ENCODE measurements at places on chromosomes 7 and 10.

- no peak for DNase-seq
Measured at GRCh38 chr7:95863-96260, 96.5 kb upstream of the FAM20C start.

DNA sequence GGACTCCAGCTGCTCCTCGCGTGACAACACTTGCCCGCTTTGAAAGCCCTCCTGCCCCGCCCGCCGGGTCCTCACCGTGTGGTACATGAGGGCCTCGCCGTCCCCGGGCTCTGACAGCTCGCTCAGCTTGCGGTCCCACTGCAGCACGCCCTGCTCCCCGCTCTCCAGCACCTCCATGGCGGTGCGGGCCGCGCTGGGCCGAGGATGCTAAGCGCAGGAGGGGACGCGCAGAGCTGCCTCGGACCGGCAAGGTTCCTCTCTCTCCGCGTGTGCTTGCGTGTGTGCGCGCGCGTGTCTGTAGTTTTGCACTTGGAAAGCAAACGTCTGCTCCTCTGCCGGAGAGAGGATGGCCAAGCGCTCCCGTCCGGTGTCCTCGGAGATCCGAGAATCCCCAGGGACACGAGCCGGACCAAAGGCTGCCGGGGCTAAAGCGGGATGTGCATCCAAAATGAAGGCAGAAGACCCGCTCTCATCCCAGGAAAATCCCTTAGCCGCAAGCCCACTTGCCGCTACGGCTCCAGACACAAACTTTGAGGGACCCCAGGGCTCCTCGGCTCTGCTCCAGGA lies at the start of gene CREB3L2:
Gene CREB3L2, minus strand, starts transcription at position 558 of the 567 bp plus-strand sequence. Its CDS starts 381 bp downstream, at position 177.
- peak; percentile 92 for DNase-seq

DNA sequence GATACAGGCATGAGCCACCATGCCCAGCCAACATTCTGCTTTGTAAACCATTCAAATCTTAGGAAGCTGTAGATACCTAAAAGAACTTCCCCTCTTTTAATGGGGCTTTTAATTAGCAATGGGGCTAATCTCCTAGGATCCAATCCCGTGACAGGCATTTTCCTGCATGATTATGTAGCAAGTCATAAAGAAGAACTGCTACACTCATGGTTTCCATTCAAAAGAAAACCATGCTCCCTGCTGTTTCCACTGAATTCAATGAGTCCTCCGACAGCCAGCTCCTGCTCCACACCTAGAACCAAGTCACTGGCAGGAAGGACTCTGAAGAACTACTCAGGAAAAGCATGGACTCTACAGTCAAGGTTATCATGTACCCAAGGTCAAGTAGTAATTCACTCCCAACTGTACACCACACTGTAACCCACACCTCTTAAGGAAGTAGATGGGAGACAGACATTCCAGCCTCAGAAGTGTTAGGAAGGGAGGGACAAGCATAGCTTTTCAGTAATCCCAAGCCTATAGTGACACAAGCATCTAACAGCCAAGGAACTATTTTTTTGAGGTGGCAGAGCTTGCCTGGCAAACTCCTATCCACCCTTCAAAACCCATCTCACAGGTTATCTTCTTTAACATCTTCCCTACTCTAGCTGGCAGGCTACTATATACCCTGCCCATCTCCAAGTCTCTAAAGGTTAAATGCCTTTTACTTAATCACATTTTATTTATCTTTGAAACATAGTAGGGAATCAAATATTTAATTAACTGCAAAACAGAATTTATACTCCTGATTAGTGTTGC lies 47.5 kb downstream of the CTBP2 start:
- no peak for DNase-seq

DNA sequence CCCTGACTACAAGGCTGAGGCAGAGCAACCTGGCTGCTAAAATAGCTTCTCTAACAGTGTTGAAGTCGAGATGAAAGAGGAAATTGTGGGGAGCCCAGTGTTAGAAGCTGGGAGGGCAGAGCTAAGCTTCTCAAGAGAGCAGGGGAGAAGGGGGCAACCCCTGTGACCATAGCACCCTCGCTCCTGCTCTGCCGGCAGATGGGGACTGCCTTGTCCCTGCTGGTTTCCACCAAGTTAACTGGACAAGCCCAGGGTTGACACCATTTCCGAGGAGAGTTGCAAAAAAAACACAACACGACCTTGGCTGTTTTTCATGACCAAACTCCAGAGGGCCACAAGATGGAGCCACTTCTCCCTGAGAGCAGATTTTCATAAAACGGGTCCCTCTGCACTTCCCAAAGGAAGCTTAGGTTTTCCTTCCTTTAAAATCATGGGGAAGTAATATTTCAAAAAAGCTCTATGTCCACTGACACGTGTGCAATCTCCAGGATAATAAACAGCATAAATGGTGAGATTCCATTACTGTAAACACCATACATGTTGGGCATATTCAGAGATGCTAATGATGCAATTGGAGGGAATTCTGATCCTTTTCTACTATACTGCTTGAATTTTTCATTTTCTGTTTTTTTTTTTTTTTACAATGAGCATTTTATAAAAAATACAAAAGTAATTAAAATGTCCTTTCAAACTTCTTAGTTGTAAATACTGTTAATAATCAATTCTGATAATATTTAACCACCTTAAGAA lies 140.4 kb downstream of the PIP4K2A start:
- no peak for DNase-seq

DNA sequence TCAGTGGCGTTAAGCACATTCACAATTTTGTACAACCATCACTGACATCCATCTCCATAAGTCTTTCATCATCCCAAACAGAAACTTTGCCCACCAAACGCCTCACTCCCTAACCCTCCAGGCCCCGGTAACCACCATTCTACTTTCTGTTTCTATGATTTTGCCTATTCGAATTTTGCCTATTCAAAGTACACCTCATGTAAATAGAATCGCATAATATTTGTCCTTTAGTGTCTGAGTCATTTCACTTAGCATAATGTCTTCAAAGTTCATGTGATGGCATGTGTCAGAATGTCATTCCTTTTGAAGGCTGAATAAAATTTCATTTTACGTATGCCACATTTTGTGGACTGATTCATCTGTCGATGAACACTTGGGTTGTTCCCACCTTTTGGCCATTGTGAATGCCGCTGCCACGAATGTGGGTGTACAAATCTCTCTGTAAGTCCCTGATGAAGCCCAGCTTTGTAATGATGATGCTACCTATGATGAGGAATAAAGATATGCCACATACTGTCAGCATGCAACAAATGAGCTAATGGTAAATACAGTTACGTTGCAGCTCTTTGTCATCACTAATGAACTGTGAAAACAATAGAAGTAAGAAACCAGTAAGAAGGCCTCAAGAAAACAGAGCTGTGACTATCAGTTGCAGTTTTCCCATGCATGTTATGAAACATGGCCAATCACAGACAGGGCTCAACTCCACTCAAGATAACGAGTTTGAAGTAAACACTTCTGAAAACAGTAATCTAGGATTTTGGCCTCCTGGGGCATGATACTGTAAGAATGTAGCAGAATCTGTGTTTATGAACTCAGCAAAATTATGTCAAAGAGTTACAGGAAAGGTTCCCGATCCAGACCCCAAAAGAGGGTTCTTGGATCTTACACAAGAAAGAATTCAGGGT lies 120.0 kb downstream of the ADAM12 start:
- no peak for DNase-seq

GRCh38 chr7:36985866-36986400 lies 261.6 kb upstream of the AOAH start:
- peak; percentile 68 for DNase-seq

DNA sequence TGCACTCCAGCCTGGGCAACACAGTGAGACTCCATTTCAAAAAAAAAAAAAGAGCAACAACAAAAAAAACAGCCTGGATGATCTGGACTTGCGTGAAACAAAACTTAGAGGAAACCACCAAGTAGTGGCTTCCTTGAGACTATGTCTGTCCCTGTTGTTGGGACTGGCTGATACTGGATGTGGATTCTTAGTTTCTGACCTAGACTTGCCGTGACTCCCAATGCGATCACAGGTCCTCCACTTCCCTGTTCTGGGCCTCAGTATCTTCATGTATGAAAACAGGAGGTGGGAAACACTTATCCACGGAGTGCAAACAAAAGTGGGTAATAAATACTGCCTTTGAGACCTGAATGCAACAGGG lies 125.7 kb downstream of the PRPF18 start:
- DNase-seq = no peak

GRCh38 chr10:35765066-35765527 lies 123.0 kb upstream of the FZD8 start:
- DNase-seq = no peak

DNA sequence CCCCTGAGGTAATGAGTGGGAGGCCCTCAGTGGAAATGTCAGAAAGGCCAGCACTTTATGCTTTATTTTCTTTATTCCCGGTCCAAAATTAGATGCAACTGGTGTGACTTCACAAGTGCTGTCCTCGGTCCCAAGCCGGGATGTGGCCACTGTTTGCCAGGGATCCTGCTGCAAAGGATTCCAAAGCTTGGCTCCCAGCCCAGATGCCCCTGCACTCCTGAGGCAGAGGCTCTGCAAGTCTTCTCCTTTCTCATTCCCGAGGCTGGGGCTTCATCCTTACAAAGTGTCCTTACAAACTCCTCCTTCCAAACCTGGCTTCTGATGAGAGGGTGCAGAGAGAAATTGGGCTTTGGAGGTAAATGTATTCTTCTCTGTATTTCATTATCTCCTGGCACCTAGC lies 544.3 kb upstream of the DPP6 start:
- DNase-seq = no peak

GRCh38 chr7:4272141-4272540 lies 410.0 kb upstream of the FOXK1 start:
- no peak for DNase-seq

GRCh38 chr7:157693521-157694375 lies 356.9 kb downstream of the DNAJB6 start:
- DNase-seq = no peak

DNA sequence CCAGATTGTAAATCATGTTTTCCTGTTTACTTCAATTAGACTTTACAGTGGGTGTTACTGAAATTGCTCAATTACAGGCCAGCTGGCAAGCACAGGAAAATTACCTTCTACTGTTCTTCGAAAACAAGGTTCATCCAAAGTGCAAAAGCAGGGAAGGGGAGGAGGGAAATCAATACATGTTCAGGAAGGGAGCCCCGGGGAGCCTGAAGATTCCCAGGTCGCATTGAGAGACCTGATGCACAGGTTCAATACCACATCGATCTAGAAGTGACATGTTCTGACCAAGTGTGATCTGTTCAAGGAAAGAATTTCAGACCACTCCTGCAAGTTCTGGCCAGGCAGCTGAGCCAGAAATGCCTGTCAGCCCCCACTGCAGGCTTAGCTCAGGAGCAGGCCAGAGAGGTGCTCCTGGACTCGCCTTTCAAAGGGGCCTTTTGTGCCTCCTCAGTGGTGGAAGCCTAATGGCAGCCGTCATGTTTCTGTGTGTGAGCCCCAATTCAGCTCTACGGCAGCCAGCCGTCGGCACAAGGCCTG lies 35.9 kb downstream of the FAM53B start:
- DNase-seq = no peak

GRCh38 chr7:125599387-125599786 lies 669.8 kb upstream of the POT1 start:
- no peak for DNase-seq

GRCh38 chr7:154425271-154425670 lies 373.1 kb downstream of the DPP6 start:
- DNase-seq = no peak

DNA sequence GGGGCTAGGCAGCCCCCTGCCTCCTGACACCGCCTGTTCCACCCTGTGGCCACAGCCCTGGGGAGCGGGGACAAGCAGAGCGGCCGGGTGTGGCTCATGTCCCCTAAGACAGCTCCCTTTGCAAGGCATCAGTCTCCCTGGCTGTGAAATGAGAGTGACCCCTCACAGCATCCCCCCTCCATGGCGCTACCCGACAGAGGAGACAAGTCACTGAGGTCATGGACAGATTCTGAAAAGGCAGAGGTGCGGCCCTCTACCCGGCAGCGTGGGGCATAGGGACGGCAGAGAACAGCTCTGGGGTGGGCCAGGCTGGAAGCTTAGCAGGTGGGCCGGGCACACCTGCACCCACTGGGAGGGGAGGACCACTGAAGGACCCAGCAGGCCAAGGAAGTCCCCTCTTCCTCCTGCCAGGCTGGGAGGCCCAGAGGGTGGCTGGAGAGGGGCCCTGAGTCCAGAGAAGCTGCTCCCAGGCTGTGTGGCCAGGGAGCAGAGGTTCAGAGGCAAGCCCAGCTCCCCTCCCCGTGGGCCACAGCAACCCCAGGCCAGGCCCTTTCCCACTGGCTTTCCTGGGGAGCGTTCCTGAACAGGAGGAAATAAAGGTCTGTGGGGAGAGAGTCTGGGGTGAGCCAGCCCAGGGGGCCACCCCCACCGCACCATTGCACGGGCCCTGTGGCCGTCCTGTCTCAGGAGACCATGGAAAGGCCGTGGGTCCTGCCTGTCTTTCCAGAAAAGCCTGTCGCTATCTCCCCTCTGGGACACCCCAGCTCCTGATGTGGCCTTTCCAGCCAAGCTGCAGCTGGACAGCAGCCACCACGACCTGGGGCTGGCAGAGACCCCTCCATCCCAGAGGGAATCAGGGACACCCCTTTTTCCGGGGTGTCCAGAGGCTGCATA lies 1.7 kb downstream of the ADAP1 start:
- no peak for DNase-seq

GRCh38 chr10:78504181-78504580 lies 470.5 kb downstream of the RPS24 start:
- DNase-seq = no peak

GRCh38 chr10:130361351-130362105 lies 225.3 kb downstream of the GLRX3 start:
- DNase-seq = no peak

DNA sequence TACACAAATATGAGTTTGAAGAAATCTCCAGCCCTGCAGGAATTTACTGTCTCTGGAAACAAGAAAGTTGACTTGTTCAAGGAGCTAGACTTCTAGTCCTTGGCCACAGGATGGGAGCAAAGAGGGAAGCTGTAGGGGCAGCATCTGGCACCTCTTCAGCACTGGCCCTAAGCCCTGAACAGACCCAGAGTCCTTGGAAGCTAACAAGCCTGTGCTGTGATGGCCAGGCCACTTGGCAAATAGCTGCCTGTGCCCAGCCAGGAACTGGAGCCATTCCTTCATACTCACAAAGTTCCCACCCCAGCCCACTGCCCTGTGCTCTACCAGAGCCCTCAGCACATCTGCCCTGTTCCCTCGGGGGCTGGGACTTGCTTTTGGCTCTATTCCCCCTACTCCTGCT lies 9.4 kb upstream of the COL13A1 start:
- no peak for DNase-seq
